Airway epithelial cell (primary cell): ENCODE measurements at places on chromosomes 13 and 19. TPM values are rescaled to one million over a fixed set of nuclear protein-coding genes. Genes with fewer than 3 reads are reported as not detected.

Gene SPINT2
- 1,012 and 1,188 TPM in 2 replicates for total RNA-seq

Gene DAND5
- 0.07 TPM in 1 of 2 replicates, not detected in the other for total RNA-seq

Gene GZMM
- total RNA-seq: 0.37 TPM in 1 of 2 replicates, not detected in the other

Gene C19orf33
- total RNA-seq: 552 and 609 TPM in 2 replicates

Gene CHAF1A
- 18.5 and 22.4 TPM in 2 replicates for total RNA-seq

Gene SARS2
- total RNA-seq: 30.8 and 31.2 TPM in 2 replicates

Gene KLK14
- not detected in 2 replicates for total RNA-seq

Gene CACNA1A
- total RNA-seq: 0.14 TPM in 1 of 2 replicates, not detected in the other
